ENCODE measurements at places on chromosomes 5 and 9. TPM values are rescaled to one million over a fixed set of nuclear protein-coding genes. Genes with fewer than 3 reads are reported as not detected.

DNA sequence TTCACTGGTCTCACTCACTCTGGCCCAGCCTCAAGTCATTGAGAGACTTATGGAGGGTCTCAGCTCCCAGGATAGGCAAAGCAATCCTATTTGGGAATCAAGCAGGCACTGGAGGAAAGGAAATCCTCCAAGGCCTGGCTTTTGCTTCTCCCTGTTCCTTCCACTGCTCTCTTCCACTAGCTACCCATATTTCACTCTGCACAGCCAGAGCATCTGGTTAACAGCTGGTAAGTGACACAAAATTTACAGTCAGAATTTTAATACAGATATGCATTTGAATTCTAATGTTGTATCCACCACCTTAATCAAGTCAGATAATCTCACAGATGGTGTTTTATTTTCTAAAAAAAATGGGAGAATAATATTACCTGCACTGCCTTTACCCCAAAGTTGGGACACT, 868 bp upstream of the C1QTNF2 start:
- no peak for DNase-seq

DNA sequence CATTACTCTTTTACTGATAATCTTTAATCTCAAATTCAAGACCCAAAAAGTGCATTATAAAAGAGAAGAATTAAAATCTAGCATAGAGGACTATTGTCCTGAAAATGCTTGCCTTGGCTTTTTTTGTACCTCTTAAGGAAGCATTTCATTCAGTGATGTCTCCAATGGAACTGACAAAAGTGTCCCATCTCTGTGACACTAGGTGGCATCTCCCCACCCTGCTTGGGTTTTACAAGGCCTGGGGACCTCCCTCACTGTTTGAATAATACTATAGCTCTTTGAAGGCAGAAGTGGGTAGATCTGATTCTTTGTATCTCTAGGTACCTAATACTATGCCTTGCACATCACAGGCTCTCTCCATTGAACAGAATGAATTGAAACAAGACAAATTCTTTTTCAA, 180.6 kb downstream of the EPB41L4A start:
- DNase-seq: no peak

GRCh38 chr5:138160706-138161105, 17.7 kb downstream of the BRD8 start:
- no peak for DNase-seq

DNA sequence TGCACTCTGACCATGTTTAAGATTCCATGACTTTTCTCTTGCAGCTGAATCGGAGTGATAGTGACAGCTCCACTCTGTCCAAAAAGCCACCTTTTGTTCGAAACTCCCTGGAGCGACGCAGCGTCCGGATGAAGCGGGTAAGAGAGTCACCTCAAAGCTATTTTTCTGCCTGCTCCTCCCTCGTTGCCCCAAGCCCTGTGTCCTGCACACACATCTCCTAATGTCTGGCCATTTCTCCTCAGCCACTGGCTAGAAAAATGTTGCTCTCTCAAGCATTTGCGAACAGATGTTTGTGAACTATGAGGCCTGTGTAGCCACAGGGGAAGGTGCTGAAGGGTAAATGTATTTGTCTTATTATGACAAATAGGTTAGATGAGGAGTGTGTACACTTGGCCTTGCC, 25.7 kb upstream of the RARS1 start:
- no peak for DNase-seq

Gene LCP2
- total RNA-seq: 0.37 TPM

DNA sequence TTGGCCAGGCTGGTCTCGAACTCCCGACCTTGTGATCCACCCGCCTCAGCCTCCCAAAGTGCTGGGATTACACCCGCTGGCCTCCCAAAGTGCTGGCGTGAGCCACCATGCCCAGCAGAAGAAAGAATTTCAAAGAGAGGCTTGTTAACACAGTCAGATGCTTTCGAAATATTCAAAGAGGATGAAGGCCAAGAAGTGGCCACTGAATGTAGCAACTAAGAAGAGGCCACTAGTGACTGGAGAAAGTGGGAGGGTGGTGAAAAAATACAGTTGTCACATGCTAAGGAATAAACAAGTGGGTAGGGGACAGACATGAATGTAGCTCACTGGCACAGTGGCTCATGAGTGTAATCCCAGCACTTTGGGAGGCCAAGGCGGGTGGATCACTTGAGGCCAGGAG, 13.0 kb upstream of the TPM2 start:
- DNase-seq: no peak

- no peak for DNase-seq
These were observed 5.8 kb upstream of the PLPPR1 start for GRCh38 chr9:101022704-101023103.

GRCh38 chr5:93078082-93079038, 502.7 kb downstream of the NR2F1-AS1 start:
- DNase-seq: no peak

All from WTC11 (cell line).